Activated T-helper 9 cell treated with anti-CD3 and anti-CD28 coated beads, Interleukin-2, amount 50 U/mL, for 16 hours (primary cell): ENCODE measurements at places on chromosomes 5 and 9.

- no peak for DNase-seq
Observed at GRCh38 chr5:16871746-16872339, 64.2 kb downstream of the MYO10 start.

DNA sequence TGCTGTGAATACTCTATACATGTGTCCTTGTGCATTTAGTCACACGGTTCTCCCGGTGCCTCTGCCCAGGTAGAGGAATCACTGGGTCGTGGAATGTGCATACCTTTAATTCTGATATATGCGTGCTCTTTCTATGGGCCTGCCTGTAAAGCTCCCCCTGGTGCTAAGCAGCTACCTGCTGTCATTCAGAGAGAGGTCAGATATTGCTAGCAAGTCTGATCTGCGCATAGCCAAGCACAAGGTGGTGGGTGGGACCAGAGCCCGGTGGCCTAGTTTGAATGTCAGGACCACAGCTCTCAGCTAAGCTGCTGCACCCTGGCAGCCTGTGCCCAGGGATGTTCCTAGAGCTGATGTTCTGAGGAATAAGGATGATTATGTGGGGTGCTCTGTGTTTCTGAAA is 33.4 kb downstream of the TJP2 start:
- DNase-seq, result no peak

GRCh38 chr5:40089269-40089668 is 590.4 kb upstream of the PTGER4 start:
- DNase-seq, result no peak

- DNase-seq, result no peak
Observed at GRCh38 chr9:127598839-127599549, 13.1 kb upstream of the STXBP1 start.

DNA sequence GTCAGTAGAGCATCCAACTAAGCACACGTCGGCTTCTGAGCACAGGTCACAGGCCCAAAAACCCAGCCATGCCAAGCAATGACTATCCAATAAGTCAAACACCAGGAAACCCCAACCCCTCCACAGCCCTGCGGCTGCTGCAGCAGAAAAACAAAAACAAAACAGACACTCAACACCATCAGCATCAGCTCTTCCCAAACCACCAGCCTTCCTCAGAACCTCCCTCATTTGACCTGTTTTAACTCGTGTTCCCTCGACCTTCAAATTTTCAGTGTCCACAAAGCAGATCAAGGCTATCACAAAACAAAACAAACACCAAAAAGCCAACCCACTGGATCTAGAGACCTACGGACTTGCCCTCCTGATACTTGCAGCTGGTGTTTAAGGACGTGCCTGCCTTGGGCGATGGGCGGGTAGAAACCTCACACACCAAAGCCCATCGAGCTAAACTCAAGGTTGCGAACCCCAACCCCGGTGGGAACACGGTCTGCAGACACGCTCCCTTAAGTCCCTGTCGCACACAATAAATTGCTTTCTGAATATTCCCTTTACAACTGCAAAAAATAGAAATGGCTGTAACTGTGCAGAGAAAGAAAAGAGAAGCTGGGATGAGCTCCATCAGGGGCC is 247.1 kb upstream of the ANKRD55 start:
- no peak for DNase-seq

DNA sequence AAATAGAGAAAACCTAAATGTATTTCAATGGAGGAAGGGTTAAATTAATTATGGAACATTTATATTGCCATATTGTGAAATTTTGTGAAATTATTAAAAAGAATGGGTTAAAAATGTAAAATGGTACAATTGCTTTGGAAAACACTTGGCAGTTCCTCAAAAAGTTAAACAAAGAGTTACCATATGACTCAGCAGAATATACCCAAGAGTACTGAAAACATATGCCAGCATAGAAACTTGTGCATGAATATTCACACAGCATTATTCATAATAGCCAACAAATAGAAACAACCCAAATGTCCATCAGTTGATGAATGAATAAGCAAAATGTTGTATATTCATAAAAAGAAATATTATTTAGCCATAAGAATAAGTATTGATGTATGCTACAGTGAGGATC is 181.0 kb upstream of the MAST4 start:
- DNase-seq, result no peak

- no peak for DNase-seq
Observed at GRCh38 chr5:10964806-10965205, 203.8 kb upstream of the DAP start.

GRCh38 chr5:126988021-126988569 is 42.3 kb downstream of the MARCHF3 start:
- no peak for DNase-seq

- no peak for DNase-seq
Observed at GRCh38 chr5:141880961-141881801, 3.0 kb upstream of the PCDH1 start.

- DNase-seq, result no peak
Observed at GRCh38 chr9:92380603-92381002, 23.8 kb downstream of the OGN start.

DNA sequence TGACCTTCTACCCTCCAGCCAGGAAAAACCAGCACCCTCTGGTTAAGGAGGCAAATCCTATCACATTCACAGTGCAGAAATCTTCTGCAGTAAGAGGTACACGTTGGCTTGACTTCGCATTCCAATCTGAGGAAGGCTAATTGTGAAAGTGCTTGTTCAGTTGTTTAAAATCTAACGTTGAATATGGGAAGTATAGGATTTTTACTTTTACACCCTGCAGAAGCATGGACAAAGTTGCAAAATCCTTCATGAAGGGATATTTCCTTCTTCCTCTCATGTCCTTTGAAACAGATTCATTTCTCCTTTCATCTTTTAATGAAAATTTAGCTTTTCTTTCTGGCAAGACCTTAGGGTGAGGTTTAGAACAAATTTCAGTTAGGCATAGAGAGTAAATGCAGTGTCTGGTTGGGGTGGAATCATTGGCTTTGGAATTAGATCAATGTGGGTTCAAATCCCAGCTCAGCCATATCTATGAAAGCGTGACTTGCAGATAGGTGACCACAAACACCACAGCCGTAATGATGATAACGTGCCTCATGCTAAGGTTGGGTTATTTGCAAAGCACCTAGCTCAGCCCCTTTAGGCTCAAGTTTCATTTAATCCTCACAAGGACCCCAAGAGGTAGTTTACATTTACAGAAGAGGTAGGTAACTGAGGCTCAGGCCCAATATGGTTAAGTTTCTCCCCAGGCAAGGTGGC is 42.2 kb upstream of the C5orf58 start:
- no peak for DNase-seq

- no peak for DNase-seq
Observed at GRCh38 chr5:142870532-142871362, 100.6 kb downstream of the ARHGAP26 start.

- no peak for DNase-seq
Observed at GRCh38 chr9:109182940-109183798, 16.1 kb upstream of the FRRS1L start.

- no peak for DNase-seq
Observed at GRCh38 chr9:98983295-98984268, 39.9 kb downstream of the COL15A1 start.

DNA sequence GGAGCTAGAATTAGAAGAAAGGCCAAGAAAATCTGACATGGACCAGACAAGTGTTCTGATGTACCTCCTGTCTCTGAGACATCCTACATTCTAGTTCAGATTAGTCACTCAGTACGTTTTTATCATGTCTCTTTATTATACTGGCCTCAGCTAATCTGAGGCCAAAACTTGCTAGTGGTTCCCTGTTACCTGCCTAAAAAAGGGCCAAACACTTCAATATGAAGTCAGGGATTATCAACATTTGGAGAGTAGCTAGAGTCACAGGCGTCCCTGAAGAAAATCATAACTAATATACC is 587.4 kb downstream of the PRELID2 start:
- no peak for DNase-seq

GRCh38 chr5:112694853-112695709 is 42.6 kb upstream of the APC start:
- DNase-seq, result no peak

- DNase-seq, result no peak
Observed at GRCh38 chr9:37432020-37432419, 9.5 kb downstream of the GRHPR start.

DNA sequence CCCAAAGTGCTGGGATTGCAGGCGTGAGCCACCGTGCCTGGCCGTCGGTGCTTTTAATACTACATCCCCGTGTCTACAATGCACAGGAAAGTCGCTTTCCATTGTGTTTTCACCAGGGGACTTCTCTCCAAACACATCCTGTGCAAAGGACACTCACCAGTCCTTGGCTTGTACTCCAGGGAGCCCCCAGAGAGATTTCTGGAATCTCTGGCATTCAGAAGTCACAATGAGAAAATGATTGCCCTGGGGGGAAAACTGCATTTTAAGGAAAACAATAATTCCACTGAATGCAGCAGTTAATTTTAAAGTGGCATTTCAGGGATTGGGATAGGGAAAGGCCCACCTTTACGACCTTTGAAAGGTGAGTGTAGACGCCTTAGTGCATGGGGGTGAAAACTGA is 112.0 kb downstream of the ADAMTS16 start:
- DNase-seq, result no peak

DNA sequence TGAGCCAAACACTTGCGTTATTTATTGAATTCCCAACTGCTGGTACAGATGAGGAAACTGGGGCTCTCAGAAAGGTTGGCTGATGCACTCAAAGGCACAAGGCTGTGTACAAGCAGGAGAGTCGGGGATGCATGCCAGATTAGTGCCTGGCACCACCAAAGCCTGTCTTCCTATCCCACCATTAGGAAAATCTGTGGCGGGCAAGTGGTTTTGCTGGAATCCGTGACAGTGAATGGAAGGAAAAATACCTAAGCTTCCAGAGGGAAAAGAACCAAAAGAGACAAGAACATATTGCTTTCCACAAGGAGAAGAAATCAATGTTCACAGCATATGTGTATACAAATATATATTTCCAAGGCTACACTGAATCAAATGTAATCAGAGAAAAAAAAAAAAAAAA is 51.1 kb downstream of the PSMB7 start:
- no peak for DNase-seq

DNA sequence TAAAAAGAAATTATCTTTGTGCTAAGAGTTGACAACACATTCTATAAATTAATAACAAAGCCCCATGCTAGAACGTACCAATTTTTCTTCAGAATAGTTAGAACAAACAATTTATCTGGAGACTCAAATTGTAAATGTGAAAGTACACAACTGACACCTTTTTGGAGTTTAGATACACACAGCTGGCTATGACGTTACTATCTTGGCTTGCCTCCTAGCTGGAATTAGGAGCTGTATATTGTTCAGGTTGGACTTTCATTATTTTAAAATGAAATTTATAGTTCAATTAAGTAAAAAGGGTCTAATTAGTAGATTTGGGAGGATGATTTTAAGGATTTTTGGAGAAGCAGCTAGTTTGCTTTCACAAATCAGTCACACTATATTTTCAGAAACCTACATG is 393.9 kb upstream of the RIOK2 start:
- no peak for DNase-seq
